Breast epithelium (tissue), 4 donors: ENCODE measurements at places on chromosomes 7 and 10. TPM values are rescaled to one million over a fixed set of nuclear protein-coding genes. Genes with fewer than 3 reads are reported as not detected.

DNA sequence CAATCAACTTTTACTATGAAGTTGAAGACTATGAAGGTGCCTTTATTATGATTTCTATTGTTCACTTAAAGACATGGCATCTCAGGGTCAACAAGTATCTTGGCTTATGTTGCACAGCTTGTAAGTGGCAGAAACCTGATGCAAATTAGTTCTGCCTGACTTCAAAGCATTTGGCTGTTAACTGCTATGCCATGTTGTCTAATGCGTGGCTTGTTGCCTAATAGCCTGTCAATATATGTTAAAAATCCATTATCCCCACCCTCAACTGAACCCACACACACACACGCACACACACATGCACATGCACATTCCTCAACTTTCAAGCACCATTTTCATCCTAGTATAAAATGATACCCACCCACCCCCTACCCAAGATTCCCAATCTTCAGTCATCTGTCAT is 217.1 kb downstream of the NRG3 start:
- no peak overlapping the region for H3K4me3 ChIP-seq
- no peaks in the 10 kb centered on the region for H3K27me3 ChIP-seq
- no peaks in the 10 kb centered on the region for H3K4me1 ChIP-seq
- DNase-seq = no peak
- H3K36me3 ChIP-seq = no peaks in the 10 kb centered on the region

DNA sequence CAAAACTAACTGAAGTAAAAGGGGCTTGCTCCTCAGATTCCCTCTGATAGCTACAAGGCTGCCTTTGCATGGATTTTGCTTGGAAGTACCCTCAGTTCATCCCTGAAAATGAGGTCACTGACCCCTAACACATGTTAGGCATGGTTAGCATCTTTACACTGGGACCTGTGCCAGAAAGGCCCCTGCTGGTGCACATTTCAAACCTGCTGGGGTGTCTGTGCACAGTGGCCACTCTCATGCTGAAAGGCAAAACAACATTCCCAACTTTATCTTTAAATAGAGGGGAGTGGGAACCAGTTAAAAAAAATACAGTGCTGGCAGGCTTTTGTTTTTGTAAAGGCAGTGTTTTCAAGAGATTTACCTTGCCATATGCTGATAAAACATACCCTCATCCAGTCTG is 99.1 kb downstream of the ANK3 start:
- no peaks in the 10 kb centered on the region for H3K36me3 ChIP-seq
- H3K27me3 ChIP-seq = no peaks in the 10 kb centered on the region
- no peak overlapping the region for H3K27ac ChIP-seq

DNA sequence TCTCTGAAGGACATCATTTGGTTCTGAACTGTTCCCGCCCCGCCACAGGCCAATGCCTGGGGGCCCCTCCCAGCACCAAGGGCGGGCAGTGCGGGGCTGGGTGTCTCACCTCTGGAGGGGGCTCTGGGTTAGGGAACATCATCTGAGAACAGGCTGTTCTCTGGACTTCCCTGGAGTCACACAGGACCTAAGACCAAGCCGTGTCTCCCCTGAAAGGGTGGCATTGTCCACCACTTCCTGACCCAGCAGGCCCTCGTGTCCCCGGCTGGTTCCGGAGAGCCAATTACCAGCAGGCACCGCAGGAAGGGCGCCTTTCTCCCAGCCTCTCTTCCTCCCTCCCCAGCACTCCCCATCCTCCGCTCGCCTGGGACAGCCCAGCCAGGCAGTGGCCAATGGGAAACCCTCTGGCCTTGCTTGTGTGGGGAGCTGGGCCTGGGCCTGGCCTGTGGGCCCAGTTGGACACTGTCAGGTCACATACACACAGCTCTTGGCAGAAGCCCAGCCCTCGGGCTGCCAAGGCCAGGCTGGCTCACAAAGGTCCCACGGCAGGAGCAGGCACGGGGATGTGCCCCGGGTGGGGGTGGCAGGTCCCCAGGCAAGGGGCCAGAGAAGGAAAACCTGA is 119.5 kb downstream of the SPDYE5 start:
- peak; percentile 87 for DNase-seq
- peak overlapping the region; percentile 46 for H3K27ac ChIP-seq
- H3K4me3 ChIP-seq = no peak overlapping the region

DNA sequence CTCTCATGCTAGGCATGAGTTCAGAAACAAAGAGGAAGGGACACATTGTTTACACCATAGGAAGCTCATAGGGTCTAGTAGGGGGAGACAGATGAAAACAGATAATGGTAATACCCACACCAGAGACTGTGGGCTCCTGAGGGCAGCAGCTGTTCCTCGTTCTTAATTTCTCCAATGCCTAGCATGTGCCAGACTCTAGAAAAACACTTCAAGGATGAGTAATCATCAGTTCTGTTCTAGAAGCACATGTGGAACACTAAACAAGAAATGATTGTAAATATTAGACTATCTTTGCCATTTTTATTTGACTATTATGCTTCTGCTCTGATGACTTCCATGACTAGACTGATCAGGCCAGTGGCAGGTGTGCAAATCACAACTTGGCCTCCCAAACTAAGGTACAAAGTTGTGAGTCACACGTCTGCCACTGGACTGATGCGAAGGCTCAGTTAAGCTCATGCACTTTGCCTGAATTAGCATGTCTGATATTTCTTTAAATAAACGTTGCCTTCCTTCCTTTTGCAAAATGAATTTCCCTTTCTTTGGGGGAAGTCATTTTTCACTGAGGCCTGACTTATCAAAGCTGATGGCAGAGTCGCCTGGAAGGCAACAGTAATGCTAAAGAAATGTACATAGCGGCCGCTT is 89.2 kb upstream of the FGL2 start:
- no peak overlapping the region for H3K27ac ChIP-seq
- no peaks in the 10 kb centered on the region for H3K36me3 ChIP-seq
- no peak overlapping the region for H3K4me3 ChIP-seq
- no peaks in the 10 kb centered on the region for H3K4me1 ChIP-seq
- H3K27me3 ChIP-seq = no peaks in the 10 kb centered on the region
- no peak for DNase-seq

DNA sequence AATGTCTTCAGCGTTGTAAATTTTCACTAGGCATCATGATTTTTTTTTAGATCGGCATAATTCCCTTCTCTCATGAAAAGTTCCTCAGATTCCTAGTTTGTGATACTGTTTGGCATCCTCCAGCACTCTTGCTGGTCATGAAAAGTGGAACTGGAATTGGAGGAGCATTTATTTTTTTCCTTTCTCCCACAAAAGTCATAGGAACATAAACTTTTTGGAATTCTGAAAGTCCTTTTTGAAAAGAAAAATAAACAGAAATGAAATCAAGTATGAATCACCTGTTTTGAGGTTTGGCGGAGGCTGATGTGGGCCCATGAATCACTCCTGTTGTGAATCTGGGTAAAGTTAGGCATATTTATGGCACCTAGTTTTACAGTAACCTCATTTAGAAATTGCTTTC is 17.7 kb downstream of the CACNB2 start:
- no peak overlapping the region for H3K4me3 ChIP-seq
- no peaks in the 10 kb centered on the region for H3K27me3 ChIP-seq
- H3K36me3 ChIP-seq = no peaks in the 10 kb centered on the region
- H3K4me1 ChIP-seq = no peaks in the 10 kb centered on the region
- no peak for DNase-seq

DNA sequence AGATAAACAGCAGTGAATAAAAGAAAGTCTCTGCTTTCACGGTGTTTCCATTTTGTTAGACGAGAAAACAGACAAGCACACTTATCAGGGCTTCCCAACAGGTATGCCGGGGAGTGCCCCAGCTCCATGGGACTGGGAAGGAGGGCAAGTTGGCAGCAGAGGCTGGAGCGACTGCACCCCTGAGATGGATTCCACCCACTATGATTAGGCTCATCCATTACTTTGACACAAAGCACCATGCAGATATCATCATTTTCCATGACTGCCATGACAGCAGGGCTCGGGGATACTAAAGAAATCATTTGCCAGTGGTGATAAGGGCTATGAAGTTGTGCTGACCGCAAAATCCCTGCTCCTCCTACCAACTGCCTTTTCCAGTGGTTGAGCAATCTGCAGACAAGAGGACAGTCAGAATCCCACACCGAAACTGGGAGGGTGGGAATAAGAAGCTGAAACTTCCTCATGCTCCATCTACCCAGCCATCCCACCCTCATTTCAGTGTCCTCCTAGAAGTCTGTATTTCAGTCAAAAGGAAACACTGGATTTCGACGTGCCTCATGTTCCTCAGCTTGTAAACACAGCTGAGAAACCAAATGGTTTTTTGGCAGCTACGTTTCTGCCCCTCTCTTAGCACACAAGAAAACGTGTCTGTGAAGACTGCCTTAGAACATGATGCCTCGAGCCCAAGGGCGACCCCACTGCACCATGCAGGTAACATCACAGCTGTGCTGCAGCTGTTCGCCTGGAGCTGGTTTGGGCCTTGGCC is 15.5 kb downstream of the CREB3L2 start:
- H3K4me3 ChIP-seq = peak overlapping the region; percentile 16
- H3K27ac ChIP-seq = peak overlapping the region; percentile 83
- DNase-seq = peak; percentile 41
- H3K36me3 ChIP-seq = no peaks in the 10 kb centered on the region
- H3K4me1 ChIP-seq = peaks cover 25% of the 10 kb centered on the region

- H3K27ac ChIP-seq = no peak overlapping the region
- H3K4me3 ChIP-seq = no peak overlapping the region
- H3K36me3 ChIP-seq = no peaks in the 10 kb centered on the region
- no peak for DNase-seq
Measured at GRCh38 chr10:12346707-12347106, 2.6 kb upstream of the CAMK1D start.

DNA sequence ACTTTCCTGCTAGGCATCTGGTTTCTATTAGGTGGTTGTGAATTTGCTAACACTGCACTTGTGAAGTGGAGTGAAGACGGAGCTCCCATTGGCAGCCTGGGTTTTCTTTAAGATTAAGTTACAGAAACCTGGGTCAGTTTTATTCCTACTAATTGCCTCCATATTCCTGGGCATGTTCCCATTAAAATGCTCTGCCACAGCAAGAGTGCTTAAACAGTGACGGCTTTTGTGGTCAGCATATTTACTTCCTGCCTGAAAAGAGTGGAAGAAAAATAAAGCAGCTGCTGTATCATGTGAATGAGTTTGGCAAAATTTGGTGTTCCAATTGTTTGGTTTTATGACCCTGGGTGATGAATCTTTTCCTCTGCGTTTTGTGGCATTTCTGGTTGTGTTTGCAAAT is 96.9 kb upstream of the PLXDC2 start:
- H3K4me3 ChIP-seq = no peak overlapping the region
- H3K27ac ChIP-seq = no peak overlapping the region

DNA sequence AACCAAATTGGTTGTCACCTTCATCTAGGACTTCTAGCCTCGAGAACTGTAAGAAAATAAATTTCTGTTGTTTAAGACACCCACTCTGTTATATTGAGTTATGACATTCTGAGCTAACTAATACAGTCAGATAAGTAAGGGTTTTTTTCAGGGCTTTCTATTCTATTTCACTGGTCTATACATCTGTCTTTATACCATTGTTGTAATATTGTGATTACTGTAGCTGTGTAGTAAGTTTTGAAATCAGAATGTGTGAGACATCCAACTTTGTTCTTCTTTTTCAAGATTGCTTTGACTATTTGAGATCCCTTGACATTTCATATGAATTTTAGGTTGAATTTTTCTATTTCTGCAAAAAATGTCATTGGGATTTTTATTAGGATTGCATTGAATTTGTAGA is 7.5 kb downstream of the IFIT1 start:
- H3K27me3 ChIP-seq = no peaks in the 10 kb centered on the region
- H3K4me1 ChIP-seq = no peaks in the 10 kb centered on the region
- DNase-seq = no peak
- H3K27ac ChIP-seq = no peak overlapping the region
- H3K4me3 ChIP-seq = no peak overlapping the region

DNA sequence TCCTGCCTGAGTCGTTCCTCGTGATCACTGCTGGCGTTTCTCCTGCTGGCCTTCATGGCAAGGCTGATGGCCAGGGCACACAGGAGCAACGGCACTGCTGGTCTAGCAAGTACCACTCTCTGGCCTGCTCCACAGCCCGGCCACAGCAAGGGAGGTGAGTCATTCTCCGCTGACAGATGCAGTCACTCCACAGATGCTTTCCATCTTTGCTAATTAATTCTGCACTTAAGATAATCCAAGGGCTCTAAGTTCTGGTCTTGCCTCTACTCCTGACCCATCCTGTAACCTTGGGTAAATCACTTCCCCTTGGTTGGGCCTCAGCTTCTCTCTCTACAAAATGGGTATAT is 244.4 kb downstream of the RPS24 start:
- H3K27me3 ChIP-seq = no peaks in the 10 kb centered on the region
- H3K4me3 ChIP-seq = no peak overlapping the region
- no peak for DNase-seq
- no peak overlapping the region for H3K27ac ChIP-seq
- H3K36me3 ChIP-seq = no peaks in the 10 kb centered on the region

GRCh38 chr10:87534173-87534858 is 29.6 kb downstream of the MINPP1 start:
- H3K4me1 ChIP-seq = no peaks in the 10 kb centered on the region
- no peak overlapping the region for H3K27ac ChIP-seq
- no peaks in the 10 kb centered on the region for H3K36me3 ChIP-seq
- no peak for DNase-seq

DNA sequence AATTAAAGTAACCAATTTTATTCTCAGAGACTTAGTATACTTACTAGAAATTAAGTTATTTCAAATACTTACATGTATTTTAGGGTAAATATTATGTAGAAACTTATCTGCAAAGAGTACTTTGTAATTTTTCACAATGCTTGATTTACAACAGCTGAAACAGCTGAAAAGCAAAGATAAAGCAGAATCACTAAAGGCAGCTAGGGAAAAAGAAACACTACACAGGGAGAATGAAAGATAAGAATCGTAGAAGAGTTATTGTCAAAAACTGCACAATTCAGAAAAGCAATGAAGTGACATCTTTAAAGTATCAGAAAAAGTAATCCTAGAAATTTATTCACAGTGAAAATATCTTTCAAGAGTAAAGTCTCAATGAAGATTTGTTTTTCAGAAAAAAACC is 69.7 kb upstream of the ZNF804B start:
- DNase-seq = no peak
- H3K27me3 ChIP-seq = no peaks in the 10 kb centered on the region
- no peaks in the 10 kb centered on the region for H3K36me3 ChIP-seq
- no peak overlapping the region for H3K4me3 ChIP-seq
- H3K27ac ChIP-seq = no peak overlapping the region

Gene AOAH
- total RNA-seq = 10.8 TPM

Gene PSD
- total RNA-seq = 13.4 TPM

Gene ABCB4
- 0.33 TPM for total RNA-seq
